Activated naive CD4-positive, alpha-beta T cell treated with anti-CD3 and anti-CD28 coated beads, Interleukin-2, amount 50 U/mL, for 72 hours (primary cell): ENCODE measurements at places on chromosomes 1 and 21. TPM values are rescaled to one million over a fixed set of nuclear protein-coding genes. Genes with fewer than 3 reads are reported as not detected.

Gene LCE2A
- total RNA-seq, result not detected

DNA sequence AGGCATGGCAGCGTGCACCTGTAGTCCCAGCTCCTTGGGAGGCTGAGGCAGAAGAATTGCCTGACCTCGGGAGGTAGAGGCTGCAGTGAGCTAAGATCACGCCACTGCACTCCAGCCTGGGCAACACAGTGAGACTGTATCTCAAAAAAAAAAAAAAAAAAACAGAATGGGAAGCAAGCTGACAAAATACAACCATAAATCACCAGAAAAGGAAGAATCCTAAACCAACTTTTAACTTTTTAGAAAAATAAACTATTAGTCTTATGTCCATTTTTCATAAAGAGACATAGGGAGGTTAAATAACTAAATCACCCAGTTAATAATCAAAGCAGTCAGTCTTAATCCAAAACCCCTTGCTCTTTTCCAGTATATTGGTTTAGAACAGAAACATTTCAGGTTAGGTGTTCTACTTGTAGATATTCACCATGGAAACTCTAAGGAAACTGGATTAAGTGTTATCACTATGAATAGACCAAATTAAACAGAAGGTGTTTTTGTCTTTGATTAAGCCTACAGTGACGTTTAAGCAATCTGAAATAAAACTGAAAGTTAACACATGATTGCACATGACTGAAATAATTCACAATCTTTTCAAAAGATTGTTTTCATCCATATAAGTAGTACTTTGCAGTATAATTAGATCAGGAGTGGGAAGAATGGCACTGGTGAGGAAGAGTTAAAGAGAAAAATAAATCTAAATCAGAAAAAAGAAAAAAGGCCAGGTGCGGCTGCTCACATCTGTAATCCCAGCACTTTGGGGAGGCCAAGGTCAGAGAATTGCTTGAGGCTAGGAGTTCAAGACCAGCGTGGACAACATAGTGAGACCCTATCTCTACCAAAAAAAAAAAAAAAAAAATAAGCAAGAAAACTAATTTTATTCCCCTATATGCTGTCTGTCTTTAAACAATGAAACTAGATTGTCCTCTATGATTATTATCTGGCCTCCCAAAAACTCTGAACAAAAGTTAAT, 9.6 kb downstream of the CDC42BPA start:
- no peak for DNase-seq

- DNase-seq, result no peak
These were observed 11.4 kb upstream of the MNDA start for GRCh38 chr1:158819461-158820443.

Gene IGSF5
- total RNA-seq, result not detected

- no peak for DNase-seq
These were observed 10.9 kb upstream of the MIXL1 start for GRCh38 chr1:226212545-226212944.

GRCh38 chr1:184479435-184480167, 92.8 kb downstream of the C1orf21 start:
- DNase-seq, result no peak

Gene ATP6V1G3
- 0.56 TPM for total RNA-seq

GRCh38 chr1:81714636-81715035, 86.1 kb upstream of the ADGRL2 start:
- DNase-seq, result no peak

- no peak for DNase-seq
These were observed 22.7 kb upstream of the LGALS8 start for GRCh38 chr1:236501093-236501492.

Gene CFAP74
- total RNA-seq, result not detected
